ENCODE measurements at places on chromosomes 16 and 17. TPM values are rescaled to one million over a fixed set of nuclear protein-coding genes. Genes with fewer than 3 reads are reported as not detected.

AATK gene
- 0.94 TPM for total RNA-seq

GRCh38 chr17:35148144-35148543 is 527 bp downstream of the UNC45B start:
- DNase-seq = peak; percentile 42

DNA sequence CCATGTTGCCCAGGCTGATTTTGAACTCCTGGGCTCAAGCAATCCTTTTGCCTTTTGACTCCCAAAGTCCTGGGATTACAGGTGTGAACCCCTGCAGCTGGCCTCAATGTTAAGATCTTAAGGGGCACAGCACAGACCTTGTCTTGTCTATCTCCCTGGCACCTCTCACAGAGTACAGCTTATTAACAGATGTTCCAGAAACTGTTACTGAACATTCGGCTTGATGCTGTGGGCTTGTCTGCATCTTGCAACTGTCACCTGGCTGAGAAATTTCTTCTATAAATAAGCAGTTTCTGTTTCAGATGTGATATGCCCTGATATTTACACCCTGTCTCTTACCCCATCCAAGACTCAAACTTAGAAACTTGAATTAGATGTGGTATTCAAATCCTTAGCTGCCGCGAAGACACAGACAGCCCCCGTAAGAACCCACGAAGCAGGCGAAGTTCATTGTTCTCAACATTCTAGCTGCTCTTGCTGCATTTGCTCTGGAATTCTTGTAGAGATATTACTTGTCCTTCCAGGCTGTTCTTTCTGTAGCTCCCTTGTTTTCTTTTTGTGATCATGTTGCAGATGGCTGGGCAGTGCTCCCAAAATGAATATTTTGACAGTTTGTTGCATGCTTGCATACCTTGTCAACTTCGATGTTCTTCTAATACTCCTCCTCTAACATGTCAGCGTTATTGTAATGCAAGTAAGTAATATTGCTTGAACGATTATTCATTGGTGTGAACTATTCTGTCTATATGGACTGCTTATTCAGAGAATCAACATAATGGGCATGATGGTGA is at the start of gene TNFRSF17:
Gene TNFRSF17 (plus strand): TSS at position 450 of the 791 bp plus-strand sequence. CDS start 115 bp downstream, at position 565.
- DNase-seq = no peak

C16orf92 gene
- total RNA-seq = not detected

TSEN54 gene
- total RNA-seq = 44.4 TPM

- peak; percentile 62 for DNase-seq
Observed at GRCh38 chr16:9102379-9102778, 10.9 kb downstream of the HAPSTR1 start.

SMG1 gene
- total RNA-seq = 24.8 TPM

- no peak for DNase-seq
Observed at GRCh38 chr17:44736551-44737240, 22.1 kb upstream of the ADAM11 start.

DNA sequence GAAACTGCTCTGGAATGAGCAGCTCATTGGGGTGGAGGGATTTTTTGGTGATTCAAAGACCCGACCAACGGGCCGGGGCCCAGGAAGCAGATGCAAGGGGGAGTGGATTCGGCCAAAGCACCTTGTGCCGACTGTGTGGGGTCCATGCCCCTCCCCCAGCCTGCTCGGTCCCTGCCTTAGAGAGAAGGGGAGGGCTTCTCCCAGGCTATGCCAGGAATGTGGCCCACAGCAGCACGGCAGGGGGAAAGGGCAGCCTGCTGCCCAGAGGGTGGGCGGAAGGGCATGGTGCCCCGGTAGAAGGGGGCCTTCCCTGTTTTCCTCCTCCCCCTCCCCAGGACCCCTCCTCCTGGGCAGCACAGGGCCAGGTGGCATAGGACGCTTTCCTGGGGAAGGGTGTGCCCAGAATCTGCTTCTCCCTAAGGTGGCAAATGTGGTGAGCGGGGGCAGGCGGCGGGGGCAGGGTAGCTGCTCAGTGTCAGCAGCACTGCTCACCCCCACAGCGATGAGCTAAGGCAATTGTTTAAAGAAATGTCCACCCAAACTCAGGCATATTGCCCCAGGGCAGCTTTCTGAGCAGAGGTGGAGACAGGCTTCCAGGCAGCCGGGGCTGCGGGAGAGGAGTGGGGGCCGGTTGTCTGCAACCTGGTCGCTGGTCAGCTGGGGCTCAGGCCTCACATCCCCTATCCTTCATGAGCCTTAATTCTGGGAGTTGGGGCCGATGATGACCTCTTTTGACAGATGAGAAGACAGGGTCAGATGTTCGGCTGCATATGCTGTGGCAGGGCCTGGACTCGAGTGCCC is 33.9 kb upstream of the MLKL start:
- no peak for DNase-seq

DNA sequence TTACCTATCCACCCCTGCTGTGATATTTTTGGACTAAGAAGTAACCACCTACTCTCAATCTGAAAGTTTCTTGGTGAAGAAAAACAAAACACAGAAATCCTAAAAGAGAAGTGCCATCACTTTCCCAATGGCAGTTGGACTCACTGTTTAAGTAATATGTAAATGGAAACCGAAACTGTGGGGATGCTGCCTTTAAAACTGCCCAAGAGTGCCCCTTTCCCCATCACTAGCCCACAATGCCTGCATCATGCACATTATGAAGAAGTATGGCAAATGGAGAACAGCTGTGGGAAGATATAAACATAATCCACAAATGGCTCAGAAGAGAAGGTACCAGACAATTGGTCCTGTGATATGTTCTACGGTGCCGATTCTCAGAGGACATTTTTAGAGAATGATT is 33.5 kb upstream of the SLC6A2 start:
- no peak for DNase-seq

- DNase-seq = peak; percentile 18
Observed at GRCh38 chr17:76000016-76000754, 470 bp upstream of the CDK3 start.

OTOP3 gene
- not detected for total RNA-seq

SARM1 gene
- 8.6 TPM for total RNA-seq

DNA sequence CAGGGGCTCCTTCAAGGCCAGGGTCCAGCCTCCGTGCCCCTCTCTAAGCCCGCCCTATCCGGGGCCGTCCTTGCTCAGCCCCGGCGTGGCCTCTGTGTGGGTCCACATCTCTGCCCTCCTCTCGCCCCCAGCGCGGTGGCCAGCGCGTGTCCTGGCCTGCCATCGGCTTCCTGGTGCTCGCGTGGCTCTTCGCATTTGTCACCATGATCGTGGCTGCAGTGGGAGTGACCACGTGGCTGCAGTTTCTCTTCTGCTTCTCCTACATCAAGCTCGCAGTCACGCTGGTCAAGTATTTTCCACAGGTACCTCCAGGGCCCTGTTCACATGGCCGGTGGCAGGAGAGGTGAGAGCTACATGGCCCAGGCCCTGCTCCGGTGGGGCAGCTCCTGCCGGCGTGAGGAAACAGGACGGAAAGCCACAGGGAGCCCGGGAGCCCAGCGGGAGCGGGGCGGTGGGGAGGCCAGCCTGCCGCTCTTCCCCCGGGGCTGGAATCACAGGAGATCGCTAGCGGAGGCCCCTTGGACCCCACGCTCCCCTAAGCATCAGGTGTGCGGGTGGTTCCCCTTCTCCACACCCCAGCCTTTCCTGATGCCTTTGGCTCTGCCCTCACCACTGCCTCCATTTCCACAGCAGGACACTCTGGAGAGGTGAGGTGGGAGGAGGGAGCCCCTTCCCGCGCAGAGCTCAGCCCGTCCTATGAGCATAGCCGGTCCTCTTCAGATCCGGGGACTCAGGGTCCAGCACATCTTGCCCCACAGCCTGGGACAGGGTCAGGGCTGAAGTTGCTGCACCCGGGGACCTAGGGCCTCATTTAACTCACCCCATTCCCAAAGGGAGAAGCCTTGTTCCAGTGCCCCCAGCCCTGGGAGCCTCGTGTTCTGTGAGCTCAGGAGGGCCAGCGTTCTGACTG is 10.2 kb downstream of the TAX1BP3 start:
- DNase-seq = no peak

DNA sequence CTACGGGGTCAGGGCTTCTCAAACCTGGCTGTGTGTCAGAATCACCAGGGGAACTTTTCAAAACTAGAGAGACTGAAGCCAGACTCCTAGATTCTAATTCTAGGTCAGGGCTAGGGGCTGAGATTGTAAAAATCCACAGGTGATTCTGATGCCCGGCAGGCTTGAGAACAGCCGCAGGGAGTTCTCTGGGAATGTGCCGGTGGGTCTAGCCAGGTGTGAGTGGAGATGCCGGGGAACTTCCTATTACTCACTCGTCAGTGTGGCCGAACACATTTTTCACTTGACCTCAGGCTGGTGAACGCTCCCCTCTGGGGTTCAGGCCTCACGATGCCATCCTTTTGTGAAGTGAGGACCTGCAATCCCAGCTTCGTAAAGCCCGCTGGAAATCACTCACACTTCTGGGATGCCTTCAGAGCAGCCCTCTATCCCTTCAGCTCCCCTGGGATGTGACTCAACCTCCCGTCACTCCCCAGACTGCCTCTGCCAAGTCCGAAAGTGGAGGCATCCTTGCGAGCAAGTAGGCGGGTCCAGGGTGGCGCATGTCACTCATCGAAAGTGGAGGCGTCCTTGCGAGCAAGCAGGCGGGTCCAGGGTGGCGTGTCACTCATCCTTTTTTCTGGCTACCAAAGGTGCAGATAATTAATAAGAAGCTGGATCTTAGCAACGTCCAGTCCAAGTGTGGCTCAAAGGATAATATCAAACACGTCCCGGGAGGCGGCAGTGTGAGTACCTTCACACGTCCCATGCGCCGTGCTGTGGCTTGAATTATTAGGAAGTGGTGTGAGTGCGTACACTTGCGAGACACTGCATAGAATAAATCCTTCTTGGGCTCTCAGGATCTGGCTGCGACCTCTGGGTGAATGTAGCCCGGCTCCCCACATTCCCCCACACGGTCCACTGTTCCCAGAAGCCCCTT is 10.9 kb downstream of the STH start:
- no peak for DNase-seq

GRAP gene
- total RNA-seq = 0.31 TPM

- DNase-seq = peak; percentile 69
Observed at GRCh38 chr17:8041249-8041928, 2.5 kb downstream of the ALOX15B start.

GRCh38 chr17:30234296-30234695 is 1.2 kb downstream of the SLC6A4 start:
- DNase-seq = no peak

GRCh38 chr17:67092291-67092690 is 47.9 kb downstream of the CACNG1 start:
- no peak for DNase-seq

Measured in myocyte (in vitro differentiated cells).